ENCODE measurements at places on chromosomes 7 and 10. TPM values are rescaled to one million over a fixed set of nuclear protein-coding genes. Genes with fewer than 3 reads are reported as not detected.

Gene CFAP46
- 0.66 TPM for total RNA-seq

DNA sequence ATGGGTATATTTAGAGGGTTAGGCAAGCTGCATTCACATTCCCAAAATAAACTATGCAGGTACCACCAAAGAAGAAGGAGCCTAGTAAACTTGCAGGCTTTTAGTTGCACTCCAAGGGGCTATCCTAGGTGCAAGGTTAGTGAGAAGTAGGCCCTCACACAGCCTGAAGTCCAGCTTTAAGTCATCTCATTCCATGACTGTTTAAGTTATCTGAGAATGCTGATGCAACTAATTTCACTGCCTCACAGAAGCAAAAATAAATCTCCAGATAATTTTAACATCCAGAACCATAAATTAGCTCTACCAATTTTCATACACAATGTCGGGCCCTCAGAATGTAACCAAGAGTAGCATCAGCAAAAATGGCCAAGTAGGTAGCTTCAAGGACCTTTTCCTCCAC, 34.3 kb upstream of the HHEX start:
- no peak overlapping the region for H3K27ac ChIP-seq
- H3K36me3 ChIP-seq, result no peaks in the 10 kb centered on the region
- DNase-seq, result no peak
- H3K4me1 ChIP-seq, result no peaks in the 10 kb centered on the region
- no peak overlapping the region for H3K4me3 ChIP-seq

GRCh38 chr10:124898471-124898870, 43.5 kb upstream of the ZRANB1 start:
- peak; percentile 19 for DNase-seq
- H3K27ac ChIP-seq, result no peak overlapping the region
- no peaks in the 10 kb centered on the region for H3K27me3 ChIP-seq

DNA sequence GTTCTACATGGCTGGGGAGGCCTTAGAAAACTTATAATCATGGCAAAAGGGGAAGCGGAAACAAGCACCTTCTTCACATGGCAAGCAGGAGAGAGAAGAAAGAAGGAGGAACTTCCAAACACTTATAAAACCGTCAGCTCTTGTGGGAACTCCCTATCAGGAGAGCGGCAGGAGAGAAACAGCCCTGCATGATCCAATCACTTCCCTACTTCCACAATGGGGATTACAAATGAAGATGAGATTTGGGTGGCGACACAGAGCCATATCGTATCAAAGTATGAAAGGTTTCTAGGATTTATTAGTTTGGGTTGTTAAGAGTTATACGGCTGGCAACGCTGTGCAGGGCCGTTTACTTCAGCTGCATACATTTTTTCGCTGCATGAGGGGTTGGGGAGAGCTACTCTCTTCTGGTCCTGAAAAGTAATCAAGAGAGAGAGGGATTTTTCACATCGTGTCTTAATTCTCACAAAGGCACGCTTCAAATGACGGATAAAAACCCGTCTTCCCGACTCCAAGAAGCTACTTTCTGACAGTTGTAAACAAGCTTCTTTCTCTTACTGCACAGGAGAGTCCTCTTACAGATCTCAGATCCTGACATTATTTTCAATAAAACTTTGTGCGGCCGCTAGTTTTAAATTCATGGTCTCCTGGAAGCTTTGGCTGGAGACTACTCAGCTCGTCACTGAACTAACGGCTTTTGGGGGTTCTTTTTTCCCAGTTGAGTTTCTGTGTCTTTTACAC, 751 bp upstream of the GTPBP10 start:
- peak overlapping the region; percentile 74 for H3K4me3 ChIP-seq
- peak overlapping the region; percentile 90 for H3K27ac ChIP-seq
- no peaks in the 10 kb centered on the region for H3K27me3 ChIP-seq
- no peak for DNase-seq
- H3K36me3 ChIP-seq, result no peaks in the 10 kb centered on the region

DNA sequence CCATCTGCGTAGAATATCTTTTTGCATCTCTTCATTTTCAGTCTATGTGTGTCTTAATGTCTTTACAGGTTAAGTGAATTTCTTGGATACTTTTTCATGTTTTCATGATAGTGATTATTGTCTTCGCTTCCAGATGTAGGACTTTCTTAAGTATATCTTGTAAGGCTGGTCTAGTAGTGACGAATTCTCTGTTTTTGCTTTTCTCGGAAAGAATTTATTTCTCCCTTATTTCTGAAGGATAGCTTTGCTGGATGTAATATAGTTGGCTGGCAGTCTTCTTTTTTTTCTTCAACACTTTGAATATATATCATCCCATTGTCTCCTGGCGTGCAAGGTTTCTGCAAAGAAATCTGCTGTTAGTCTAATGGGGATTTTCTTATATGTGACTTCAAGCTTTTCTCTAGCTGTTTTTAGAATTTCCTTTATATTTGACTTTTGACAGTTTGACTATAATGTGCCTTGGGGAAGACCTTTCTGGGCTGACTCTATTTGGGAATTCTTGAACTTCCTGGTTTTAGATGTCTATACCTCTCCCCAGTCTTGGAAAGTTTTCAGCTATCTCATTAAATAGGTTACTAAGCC, 14.3 kb downstream of the GTPBP4 start:
- DNase-seq, result no peak
- H3K4me1 ChIP-seq, result no peaks in the 10 kb centered on the region
- no peak overlapping the region for H3K27ac ChIP-seq
- H3K4me3 ChIP-seq, result no peak overlapping the region
- H3K36me3 ChIP-seq, result peaks cover 40% of the 10 kb centered on the region

Gene TMEM176A
- 28.3 TPM for total RNA-seq

Gene BLNK
- total RNA-seq, result 2.9 TPM

DNA sequence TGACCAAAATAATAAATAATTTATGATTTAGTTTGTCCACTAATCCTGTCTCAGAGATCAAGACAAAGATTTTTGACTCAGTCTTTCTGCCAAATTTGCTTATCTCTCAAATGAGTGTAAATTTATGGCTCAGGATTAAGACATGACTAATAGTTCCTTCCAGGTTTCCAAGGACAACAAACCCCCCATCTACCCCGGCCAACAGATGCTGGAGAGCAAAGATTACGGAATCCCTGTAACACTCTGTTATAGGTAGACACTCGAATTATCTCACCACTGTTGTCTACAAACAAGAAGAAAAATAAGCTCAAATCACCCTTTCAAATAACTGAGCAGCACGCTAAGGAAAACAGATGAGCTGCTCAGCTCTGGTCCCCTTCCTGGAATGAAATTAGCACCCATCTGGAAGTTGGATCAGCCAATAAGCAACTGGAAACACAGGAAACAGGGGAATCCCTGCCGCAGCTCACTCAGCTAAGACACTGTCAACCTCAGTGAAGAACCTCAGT, 56.8 kb upstream of the SVIL start:
- no peaks in the 10 kb centered on the region for H3K36me3 ChIP-seq
- no peak for DNase-seq
- H3K4me1 ChIP-seq, result no peaks in the 10 kb centered on the region

DNA sequence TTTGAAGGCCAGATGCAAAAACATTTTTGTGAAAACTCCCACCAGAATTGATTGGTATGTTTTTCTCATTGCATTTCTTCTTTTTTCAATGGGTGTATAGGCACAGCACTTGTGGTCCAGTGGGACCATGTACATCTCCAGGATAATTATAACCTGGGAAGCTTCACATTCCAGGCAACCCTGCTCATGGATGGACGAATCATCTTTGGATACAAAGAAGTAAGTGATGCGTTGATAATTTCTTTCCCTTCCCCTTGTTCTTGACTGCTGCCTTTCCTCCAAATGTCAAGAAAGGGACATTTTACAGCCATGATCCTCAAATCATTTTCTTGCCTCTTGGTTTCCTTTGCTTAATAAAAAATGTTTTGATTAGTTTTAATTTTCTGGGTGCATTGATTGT, 331.5 kb downstream of the PLXDC2 start:
- H3K4me1 ChIP-seq, result no peaks in the 10 kb centered on the region
- H3K27ac ChIP-seq, result no peak overlapping the region
- no peaks in the 10 kb centered on the region for H3K27me3 ChIP-seq
- DNase-seq, result no peak
- no peaks in the 10 kb centered on the region for H3K36me3 ChIP-seq

DNA sequence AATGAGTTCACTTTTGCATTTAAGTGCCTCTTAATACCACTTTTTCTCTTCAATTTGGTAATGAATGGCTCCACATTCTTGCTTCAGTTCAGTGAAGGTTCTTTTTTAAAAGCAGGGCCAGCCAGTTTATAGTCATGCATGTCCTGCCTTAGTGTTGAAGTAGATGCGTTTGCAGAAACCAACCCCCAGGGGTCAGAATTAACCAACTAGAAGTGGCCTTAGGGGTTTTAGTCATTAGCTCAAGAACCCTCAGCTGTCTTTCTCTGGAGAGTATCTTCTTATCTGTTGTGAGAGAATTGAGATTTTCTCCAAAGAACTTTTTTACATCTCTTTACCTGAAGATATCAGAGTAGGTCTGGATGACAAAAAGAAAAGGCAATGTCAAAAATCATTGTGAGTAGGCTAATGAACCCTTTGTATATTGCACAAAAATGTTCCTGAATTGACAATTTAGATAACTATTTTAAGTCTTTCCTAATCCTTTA, 82.2 kb downstream of the PIK3CG start:
- H3K27ac ChIP-seq, result no peak overlapping the region
- no peak for DNase-seq
- no peak overlapping the region for H3K4me3 ChIP-seq
- no peaks in the 10 kb centered on the region for H3K4me1 ChIP-seq

Gene AKR1C3
- total RNA-seq, result 70.8 TPM

Gene WDR37
- total RNA-seq, result 13.9 TPM

Gene IL6
- 11.8 TPM for total RNA-seq

Gene PRF1
- total RNA-seq, result 2.2 TPM

Gene MMD2
- total RNA-seq, result not detected

DNA sequence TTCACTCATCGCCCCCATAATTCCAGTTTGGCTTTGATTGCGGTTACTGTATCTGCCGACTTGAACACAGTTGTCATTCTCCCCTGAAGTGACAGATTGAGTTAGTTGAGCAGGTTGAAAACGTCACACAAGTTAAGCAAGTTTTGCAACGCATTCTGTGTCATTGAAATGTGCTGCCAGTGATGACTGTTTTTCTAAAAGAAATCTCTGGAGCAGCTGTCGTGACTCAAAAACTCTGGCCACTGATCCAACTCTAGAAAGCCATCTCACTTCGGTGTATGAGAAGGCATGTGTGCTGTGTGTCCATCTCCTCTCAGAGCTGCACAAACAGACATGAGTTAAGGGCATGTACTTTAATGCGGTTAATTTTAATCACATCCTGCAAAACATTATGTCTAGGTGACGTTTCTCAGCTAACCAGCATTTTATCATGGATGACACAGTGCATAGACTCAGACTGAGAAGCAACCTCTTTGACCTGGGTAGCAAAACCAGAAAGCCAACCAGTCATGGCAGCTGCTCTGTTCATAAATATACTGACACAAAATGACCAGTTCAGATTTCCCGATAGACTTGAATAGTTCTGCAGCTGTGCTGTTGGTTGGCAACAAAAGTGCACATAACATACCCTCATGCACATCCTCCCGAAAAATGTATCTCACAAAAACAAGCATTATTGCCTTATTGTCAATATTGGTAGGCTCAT, 69.3 kb downstream of the CSTF2T start:
- no peaks in the 10 kb centered on the region for H3K27me3 ChIP-seq
- no peaks in the 10 kb centered on the region for H3K36me3 ChIP-seq
- H3K4me3 ChIP-seq, result no peak overlapping the region
- no peak for DNase-seq
- H3K27ac ChIP-seq, result no peak overlapping the region

Gene OR2A1
- 0.32 TPM for total RNA-seq

- H3K27ac ChIP-seq, result no peak overlapping the region
- no peak overlapping the region for H3K4me3 ChIP-seq
- H3K27me3 ChIP-seq, result no peaks in the 10 kb centered on the region
- DNase-seq, result no peak
- H3K36me3 ChIP-seq, result no peaks in the 10 kb centered on the region
Measured at GRCh38 chr7:106206826-106207541, 77.8 kb downstream of the NAMPT start.

- H3K27me3 ChIP-seq, result no peaks in the 10 kb centered on the region
- no peaks in the 10 kb centered on the region for H3K36me3 ChIP-seq
Measured at GRCh38 chr7:47672977-47673381, 91.1 kb upstream of the TNS3 start.

DNA sequence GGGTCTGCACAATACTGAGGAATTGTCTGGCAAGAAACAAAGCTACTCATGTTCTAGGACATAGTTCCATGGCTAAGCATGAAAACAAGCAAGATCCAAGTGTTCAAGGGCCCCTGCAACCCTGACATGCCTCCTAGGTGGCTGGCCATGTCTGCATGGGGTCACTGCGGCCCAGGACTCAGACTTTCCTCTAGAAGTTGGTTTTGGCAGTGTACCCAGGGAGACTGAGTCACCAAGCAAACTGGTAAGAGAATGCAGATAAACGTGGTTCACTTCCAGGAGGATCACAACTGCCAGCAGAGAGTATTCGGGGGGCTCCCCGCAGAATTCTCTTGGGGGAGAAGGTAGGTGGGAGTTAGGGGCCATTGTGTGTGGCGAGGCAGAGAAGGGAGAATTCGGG, 7.4 kb upstream of the PFKFB3 start:
- no peaks in the 10 kb centered on the region for H3K4me1 ChIP-seq
- no peaks in the 10 kb centered on the region for H3K27me3 ChIP-seq
- no peak for DNase-seq
- H3K4me3 ChIP-seq, result no peak overlapping the region
- peak overlapping the region; percentile 74 for H3K27ac ChIP-seq

GRCh38 chr7:6623589-6624245, 8.3 kb downstream of the ZNF853 start:
- H3K27ac ChIP-seq, result no peak overlapping the region
- H3K4me1 ChIP-seq, result no peaks in the 10 kb centered on the region
- H3K36me3 ChIP-seq, result peaks cover 6% of the 10 kb centered on the region

DNA sequence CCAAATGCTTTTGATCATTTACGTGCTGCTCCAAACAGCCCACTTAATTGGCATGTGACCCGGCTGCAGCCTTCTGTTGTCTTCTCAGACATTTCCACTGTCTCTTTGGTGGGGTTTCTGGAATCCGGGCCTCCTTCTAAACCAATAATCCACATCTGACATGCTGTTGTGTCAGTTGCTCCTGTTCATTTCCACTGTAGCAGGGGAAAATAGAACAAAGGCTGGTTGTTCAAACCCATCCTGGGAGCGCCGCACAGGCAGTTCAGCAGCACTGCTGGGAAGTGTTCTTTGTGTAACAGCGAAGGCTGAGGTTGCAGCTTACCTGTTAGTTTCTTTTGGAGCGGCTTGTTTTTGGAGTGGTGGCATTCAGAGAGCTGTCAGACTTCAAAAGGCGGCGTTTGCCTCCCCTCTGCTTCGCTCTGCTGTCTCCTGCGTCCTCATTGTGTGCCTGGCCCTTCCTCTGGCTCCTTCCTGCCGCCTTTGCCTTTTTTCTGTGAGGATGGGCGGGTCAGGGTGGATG, 149.4 kb downstream of the SNX10 start:
- no peaks in the 10 kb centered on the region for H3K4me1 ChIP-seq
- H3K4me3 ChIP-seq, result no peak overlapping the region
- no peak for DNase-seq
- H3K27me3 ChIP-seq, result no peaks in the 10 kb centered on the region

DNA sequence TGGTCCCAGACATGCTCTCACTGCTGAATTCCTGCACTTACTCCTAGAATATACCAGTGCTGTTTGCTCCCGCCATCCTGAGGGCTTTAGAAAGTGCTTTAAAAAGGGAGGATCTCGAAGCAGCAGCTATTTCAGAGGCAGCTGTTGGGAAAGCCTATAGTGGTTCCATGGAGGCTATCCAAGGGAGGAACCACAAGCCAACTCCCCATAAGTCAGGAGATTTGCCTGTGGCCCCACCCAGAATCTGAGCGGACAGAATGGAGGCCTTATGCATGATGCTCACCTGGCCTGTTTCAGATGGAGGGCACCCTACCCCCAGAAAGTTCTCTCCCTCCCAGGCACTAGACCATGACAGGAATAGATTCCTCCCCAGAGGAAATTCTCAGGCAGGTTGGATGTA, 2.3 kb upstream of the KCNIP2 start:
- H3K27ac ChIP-seq, result no peak overlapping the region
- no peak for DNase-seq
- H3K4me1 ChIP-seq, result peaks cover under 1% of the 10 kb centered on the region
- H3K4me3 ChIP-seq, result no peak overlapping the region

Gene CALHM1
- total RNA-seq, result not detected
